H7 (cell line): ENCODE measurements at places on chromosomes 12 and 14.

DNA sequence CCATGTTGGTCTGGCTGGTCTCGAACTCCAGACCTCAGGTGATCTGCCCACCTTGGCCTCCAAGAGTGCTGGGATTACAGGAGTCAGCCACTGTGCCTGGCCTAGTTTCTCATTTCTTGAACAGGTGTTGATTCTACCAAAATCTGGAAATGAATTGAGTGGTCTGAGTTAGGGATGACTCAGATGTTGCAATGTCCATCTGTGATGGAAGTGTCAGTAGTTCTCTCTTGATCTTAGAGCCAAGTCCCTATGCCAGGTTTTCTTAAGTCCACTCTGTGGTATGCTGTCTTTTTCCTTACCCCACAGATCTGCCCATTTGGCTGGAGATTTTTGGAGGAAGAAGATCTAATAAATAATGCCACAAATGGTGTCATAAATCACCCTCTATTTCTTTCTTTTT lies 12.6 kb downstream of the SNAPC1 start:
- DNase-seq: no peak

GRCh38 chr14:59537476-59537875 lies 39.1 kb downstream of the CCDC175 start:
- no peak for DNase-seq

GRCh38 chr14:76613616-76614015 lies 147.7 kb upstream of the VASH1 start:
- no peak for DNase-seq

- DNase-seq: no peak
These were observed 506.0 kb upstream of the USP15 start for GRCh38 chr12:61754214-61754613.

GRCh38 chr12:82673698-82674097 lies 13.0 kb upstream of the TMTC2 start:
- no peak for DNase-seq

DNA sequence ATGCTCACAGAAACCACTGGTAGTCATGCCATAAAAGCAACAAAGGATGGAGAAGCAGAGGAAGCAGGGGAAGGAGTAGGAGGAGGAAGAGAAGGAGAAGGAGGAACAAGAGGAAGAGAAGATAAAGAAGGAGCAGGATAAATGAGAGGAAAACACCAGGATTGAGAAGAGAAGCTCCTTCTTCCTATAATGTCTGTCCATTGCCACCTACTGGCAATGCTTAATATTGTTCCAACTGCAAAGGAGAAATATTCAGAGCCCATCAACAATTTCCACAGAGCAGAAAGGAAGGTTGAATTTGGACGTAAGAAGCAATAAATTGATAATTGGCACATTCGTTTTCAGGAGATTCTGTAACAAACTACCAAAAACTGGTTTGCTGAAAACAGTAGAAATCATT lies 898.4 kb downstream of the SLC16A7 start:
- no peak for DNase-seq

GRCh38 chr12:15789220-15790171 lies at the start of gene EPS8:
TSS of gene EPS8 (minus strand) at chr12:15789388. CDS start at chr12:15682951, 106,437 bp downstream.
- DNase-seq: peak; percentile 90

DNA sequence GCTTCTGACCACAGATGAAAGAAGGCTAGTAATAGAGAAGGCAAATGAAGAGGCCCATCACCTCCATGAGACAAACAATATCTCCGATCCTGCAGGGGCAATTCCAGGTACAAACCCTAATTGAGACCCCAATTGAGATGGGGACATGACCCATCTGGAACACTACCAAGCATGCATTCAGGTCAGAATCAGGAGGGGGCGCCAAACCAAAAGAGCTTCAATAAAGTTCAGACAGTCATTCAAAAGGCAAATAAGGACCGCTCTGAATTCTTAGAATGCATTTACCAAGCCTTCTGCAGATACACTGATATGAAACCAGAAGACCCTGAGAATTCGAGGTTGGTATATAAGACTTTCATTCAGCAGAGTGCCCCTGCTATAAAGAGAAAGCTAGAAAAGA lies 10.2 kb upstream of the EDDM3B start:
- DNase-seq: peak; percentile 45

DNA sequence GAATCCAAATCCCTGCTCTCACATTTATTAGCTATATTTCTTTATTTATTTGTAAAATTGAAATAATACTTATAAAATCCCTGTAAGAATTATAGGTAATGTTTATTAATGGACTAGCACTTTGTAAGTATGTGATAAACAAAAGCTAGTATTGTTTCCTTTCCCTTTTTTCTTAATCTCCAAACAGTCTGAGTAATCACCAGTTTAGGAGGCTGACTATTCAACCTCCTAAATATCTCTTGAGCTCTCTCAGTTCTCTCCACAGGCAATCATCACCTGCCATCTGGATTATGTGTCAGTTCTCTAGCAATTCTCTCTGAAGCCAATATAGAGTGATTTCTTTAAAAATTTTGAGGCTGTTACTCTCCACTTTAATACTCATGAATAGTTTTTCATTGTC lies 9.2 kb upstream of the LYZ start:
- DNase-seq: no peak

- DNase-seq: no peak
These were observed 68.5 kb downstream of the FBXO34 start for GRCh38 chr14:55339770-55340169.

GRCh38 chr12:115722181-115722580 lies 555.3 kb downstream of the MED13L start:
- no peak for DNase-seq

DNA sequence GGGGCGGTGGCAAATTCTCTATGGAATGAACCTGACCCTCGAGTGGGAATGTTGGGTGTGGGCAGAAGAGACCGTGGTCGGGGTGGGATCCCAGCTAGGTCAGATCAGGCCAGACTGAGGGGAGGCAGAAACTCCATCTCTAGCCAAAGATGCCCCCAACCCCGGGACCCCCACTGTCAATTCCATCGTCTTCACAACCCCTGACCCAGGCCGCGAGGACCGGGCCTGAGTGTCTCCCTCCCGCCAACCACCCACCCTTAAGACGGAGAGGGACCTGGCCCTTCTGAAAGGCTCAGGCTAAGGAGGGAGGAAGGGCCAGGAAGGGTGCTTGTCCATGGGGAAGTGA lies 760 bp downstream of the PLEKHD1 start:
- DNase-seq: no peak

DNA sequence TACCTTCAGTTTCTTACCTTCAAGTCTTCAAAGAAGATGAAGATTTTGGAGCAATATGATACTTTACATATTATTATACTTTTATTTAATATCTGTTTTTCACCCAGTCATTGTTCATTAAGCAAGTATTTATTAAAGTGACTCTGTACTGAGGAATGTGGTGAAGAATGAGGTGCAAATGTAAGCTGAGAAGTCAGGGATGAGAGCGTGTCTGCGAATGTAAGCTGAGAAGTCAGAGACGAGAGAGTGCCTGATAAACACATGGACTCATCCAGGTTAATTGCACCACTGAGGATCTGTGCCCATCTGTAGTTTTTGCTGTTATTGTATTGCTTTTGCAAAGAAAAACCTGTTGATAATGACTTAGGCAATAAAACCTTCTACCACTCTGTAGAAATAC lies 211.9 kb upstream of the FAR2 start:
- no peak for DNase-seq

DNA sequence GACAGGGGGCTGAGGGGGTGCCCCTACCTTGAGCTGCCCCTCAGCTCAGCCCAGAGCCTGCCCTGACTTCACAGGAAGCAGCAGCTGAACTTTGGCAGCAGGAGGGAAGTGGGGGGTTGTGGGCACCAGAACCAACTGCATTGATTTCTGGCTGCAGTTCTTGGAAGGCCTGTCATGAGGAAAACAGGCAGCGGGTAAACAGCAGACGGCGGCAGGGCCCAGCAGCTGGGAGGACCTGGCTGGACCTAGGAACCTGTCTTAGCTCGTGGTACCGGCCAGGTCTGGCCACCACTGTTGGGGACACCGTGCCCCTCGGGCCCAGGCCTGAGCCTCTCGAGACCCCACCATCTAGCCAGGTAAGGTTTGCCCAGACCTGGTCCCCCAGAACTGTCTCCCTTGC lies 154.2 kb upstream of the MYL2 start:
- no peak for DNase-seq

DNA sequence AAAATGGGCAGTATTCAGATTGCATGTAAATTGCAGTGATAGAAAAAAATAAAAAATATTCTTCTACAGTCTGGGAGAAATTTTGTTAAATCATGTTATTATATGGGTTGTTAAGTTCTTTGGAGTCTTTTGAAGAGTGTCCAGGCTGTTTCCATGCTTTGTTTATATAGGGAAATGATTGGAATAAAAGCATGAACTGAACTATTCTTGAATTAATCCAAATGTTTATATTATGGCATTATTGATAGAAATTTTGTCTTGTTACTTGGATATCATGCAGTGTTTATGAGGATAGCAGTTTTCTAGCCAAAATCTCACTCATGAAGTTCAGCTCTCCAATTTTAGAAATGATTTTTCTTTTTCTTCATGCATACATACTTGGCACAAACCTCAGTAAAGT lies 108.2 kb upstream of the NAV3 start:
- no peak for DNase-seq

DNA sequence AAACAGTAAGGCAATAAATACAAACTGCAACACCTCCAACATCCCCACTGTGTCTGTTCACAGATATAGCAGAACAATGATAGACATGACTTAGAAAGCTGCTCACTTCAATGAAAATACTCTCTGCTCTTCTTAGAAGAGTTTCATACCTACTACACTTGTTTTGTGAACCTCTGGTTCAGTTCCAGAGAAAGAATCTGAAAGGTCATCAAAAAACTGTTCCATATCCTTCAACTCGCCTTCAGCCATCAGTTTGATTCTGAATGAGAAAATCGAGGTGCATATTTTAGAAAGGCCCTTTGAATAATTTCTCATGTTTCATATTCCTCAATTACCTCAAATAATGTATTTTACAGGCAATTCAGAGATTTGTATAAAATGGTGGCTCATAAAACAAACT lies 5.5 kb downstream of the ANAPC5 start:
- DNase-seq: no peak

DNA sequence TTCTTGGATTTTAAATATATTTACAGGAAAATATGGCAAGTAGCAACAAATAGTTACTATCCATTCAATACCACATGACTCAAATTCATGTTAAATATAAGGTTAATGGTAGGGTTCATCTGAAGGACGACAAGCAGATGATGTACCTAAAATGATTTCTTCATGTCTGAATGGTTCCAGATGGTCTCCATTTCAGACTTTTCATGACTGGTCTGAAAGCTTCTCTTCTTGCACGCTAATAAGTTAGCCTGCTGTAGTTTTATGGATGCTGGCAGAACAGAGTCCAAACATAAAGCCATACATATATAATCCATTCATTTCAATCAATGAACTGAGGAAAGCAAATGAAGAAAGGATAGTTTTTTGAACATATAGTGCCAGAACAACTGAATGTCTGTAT lies 257.0 kb upstream of the MGAT4C start:
- DNase-seq: no peak

- DNase-seq: peak; percentile 59
These were observed 15.4 kb upstream of the TMEM120B start for GRCh38 chr12:121697093-121697698.

- DNase-seq: peak; percentile 54
These were observed 23.1 kb upstream of the C14orf180 start for GRCh38 chr14:104556256-104557021.

GRCh38 chr12:131114271-131114670 lies 160.6 kb downstream of the ADGRD1 start:
- no peak for DNase-seq

GRCh38 chr14:84237881-84238280 lies 1292.1 kb upstream of the FLRT2 start:
- no peak for DNase-seq

GRCh38 chr14:24159777-24160498 lies 1.1 kb upstream of the IRF9 start:
- no peak for DNase-seq

GRCh38 chr12:52351196-52352059 lies 15.9 kb downstream of the KRT85 start:
- no peak for DNase-seq
